Activated CD4-positive, alpha-beta T cell treated with anti-CD3 and anti-CD28 coated beads for 24 hours (primary cell): ENCODE measurements at places on chromosomes 11 and 22.

- no peak for DNase-seq
Measured at GRCh38 chr11:104784684-104785460, 113.4 kb downstream of the CASP12 start.

DNA sequence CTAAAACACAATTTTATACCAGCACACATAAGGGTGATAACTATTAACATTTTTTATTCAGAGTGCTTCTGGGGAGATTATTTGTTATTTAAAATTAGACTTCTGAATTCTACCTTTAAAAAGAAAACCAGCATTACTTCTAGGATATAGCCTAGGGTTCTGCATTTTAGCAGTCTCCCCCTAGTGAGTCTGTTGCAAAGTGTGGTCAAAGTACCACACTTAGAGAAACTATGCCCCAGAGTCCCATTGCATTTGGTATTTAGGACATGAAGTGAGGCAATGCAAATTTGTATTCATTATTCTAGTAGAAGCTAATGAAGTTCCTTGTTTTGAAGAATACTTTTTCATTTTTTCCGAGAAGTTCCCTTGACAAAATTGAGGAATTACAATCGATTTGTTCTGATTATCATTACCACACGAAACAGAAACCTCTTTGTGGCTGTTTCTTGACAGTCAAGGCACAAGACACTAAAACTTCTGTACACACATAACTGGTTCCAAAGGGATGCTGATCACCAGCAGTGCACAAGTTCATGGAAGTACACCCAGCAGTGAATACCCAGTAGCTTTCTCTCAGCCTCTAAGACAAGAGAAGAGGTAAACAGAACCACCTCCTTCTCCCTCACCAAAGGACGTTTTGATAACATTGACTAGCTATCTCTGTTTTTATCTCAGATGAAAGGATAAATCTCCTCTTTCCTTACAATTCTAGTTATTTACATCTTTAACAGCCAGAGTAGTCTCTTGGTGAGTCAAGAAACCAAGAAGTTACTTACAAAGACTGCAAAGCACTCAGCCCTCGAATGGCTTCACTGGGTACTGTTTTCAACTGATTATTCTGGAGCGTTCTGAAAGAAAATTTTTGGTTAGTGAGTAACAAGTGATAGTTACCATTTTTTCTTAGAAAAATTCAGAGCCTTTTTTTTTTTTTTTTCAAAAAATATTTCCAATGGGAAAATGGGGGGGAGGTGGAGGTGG lies 27.6 kb upstream of the CCDC34 start:
- no peak for DNase-seq

DNA sequence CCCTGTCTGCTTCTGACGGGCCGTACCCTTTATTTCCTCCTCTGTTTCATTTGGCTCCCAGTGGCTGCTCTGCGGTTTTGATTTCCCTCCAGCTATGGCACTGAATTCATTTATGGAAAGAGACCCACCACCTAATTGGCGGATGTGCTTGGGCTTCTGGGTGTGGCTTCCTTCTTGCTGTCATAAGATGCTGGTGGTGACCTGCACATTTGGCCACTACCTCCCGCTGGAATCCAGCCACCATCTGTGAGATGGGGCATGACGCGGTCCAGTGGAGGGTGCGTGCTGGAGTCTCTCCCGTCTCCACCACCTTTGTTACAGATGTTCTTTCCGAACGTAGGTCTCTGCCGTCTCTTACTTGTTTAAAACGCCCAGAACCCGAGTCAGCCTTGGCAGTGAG lies 47.7 kb upstream of the FADD start:
- no peak for DNase-seq

DNA sequence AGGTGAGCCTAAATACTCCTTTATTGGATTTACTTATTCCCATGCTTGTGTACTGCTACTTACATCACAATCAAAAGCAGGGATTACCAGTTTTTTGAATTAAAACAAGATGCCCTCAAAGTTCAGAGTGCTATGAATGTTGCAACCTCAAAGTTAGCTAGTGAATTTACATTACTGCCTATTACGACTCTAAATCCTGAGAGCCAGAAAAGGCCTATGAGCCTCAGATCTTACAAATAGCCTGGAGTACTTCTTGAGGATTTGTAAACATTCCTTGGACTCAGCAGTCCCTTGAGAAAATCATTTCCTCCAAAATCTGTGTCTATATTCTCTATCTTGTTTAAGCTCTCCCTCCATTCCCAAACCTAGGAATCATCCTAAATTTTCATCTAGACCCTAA lies 25.5 kb downstream of the CHORDC1 start:
- no peak for DNase-seq

GRCh38 chr22:20106849-20107237 lies 9.1 kb upstream of the RANBP1 start:
- DNase-seq, result no peak

DNA sequence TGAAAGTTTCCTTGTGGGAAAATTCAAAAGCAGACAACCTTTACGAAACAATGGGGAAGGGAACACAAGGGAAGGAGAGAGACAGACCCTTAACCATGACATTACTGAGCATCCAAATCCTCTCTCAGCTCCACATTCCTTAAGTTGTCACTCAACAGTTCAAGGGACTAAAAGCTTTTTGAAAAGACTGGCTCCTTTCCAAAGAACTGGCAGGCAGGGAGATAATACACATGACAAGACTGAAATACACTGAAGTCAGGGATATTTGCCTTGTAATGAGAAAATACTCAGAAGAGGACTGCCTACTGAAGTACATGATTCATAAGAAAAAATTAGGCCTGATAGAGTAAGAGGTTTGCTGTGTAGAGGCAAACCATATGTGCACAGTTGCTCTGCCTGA lies 69.1 kb downstream of the SMCO4 start:
- DNase-seq, result no peak

GRCh38 chr11:92224054-92224406 lies 588 bp upstream of the FAT3 start:
- DNase-seq, result no peak

GRCh38 chr11:13761250-13761649 lies 92.8 kb downstream of the FAR1 start:
- DNase-seq, result no peak

DNA sequence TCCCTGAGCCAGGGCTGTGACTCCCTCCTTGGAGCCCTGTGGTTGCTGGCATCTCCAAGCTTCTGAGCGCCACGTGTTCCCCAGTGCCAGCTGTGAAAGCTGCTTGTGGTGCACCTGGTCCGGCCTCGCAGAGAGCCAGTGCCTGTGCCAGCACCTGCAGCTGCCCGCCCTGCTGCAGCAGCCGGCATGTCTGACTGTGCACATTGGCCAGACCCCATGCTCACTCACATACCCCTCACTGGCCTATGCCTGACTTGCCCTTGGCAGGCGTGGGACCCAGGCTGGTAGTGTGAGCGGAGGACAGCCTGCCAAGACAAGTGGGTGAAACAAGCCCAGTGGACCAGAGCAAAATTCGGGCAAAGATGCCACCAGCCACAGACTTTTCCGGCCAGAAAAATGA lies 9.8 kb downstream of the MRPL48 start:
- no peak for DNase-seq

DNA sequence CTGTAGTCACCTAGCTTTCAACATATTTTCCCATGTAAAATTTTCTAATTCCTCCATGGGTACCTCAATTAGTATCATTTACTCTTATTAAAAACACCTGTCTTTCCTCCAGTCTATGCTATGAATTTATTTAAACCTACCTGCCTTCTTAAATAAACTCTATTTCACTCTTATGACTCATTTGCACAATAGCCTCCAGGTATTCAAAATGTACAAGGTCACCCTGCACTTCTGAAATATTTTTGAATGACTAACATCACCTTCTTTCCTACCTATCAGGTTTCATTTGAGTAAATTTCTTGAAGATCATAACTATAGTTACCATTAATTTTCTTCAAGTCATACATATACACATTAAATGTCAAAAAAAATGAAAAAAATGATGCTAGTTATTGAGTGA lies 939.7 kb downstream of the DLG2 start:
- DNase-seq, result no peak

DNA sequence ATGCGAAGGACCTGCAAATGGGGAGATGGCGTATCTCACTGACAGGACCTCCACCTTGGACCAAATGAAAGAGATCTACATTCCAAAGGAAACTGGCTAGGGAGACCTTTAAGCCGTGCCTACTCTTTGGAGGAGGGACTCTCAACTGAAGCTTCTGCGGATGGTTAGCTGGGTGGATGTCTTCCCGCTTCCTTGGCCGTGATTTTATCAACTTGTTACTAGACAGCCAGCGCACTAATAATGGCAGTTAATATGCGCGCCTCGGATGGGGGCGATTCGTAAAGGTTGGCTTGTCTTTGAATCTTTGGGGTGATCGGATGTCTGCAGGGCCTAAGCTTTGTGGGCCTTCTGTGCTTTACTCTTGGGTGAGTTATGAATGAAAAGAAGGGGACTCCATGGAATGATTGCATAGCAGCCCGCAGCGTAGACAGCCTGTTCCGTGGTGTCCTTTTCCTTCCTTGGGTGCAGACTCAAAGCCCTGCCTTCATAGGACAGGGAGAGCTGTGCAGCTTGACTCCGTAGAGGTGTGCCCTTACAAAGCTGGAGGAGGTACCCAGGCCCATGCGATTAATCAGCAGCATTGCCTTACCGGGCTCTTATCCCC lies 1.5 kb downstream of the ZNRF3 start:
- DNase-seq, result no peak

- no peak for DNase-seq
Measured at GRCh38 chr11:46671958-46672315, 28.5 kb downstream of the ARHGAP1 start.

DNA sequence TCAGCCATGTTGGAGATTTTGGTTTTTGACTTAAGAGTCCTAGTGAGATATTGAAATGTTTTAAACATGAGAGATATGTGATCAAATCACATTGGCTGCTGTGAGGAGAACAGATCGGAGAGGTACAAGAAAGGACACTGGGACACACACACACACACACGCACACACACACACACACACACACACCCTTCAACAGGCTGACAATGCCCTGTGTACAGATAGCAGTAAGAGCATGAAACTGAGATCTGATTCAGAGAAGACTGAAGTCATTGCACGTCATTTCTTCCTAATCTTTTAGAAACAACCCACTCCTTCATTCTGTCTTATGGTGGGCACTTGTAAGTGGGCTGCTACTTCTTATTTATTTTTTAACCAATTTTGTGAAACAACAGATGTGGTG lies 200.5 kb upstream of the E2F8 start:
- DNase-seq, result no peak

DNA sequence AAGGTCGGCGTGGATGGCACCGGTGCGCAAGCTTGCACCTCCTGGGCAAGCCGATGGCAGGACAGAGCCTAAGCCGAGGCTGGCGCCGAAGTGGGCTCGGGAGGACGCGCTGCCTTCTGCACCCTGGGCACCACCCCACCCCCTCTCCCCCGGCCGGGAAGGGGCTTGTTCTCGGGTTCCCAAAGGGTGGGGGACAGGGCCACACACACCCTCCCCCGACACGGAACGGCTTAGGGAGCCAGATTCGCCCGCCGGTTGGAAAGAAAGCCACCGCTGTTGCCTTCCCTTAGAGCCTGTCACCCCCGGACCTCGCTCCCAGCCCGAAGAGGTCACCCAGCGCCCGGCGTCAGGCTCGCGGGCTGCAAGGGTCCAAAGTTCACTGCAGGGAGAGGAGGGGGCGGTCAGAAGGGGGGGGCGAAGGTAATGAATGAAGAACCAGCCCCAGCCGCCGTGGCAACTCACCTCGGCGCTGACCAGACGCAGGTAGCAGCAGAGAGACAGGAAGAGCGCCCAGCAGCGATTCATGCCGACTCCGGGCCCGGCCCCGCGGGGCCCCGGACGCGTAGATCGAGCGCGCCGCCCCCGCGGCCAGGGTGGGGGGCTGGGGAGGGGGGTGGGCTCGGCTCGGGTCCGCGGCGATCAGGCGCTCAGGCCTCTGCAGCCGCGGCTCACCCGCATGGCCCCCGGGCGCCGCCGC lies 1.2 kb downstream of the PDGFB start:
- DNase-seq, result no peak

DNA sequence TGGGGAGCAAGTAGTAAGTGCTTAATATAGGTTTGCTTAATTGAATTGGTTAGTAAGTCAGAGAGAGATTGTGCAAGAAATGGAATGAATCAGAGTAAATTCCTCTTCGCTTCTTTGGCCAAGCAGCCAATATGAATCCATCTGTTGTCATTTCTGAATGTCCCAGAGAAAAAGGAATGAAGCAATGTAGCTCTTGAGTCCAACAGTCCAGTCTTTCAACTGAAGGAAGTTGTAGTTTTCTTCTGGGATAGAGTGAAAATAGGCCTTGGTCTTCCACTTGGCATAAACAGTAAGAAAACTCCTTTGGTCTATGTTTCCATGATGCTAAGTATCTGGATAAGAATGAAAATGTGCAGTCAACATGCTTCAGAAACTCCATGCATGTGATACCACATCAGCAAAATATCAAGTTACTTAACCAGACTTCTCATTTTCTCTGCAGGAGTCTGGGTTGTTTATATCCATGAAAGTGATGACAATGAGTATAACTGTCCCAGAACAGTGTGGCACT lies 1.8 kb upstream of the FIBIN start:
- no peak for DNase-seq

GRCh38 chr22:25888399-25889054 lies 146.5 kb downstream of the MYO18B start:
- DNase-seq, result no peak

DNA sequence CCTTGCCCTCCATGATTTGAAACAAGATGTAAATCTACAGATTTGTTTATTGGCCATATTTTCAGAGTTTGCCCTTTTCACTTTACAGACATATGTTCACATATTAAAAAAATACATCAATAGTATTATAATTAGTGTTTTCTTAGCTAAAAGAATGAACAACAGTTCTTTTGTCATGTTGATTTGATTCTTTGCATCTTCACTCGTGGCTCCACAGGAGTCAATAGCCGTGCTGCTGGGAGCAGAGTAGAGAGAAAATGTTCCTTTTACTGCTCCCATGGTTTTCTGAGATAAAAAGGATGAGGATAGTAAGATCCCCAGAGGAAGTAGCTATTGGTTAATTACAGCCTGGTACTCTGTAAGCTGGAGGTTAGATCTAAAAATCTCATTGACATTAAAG lies 151.2 kb downstream of the PGR start:
- DNase-seq, result no peak

DNA sequence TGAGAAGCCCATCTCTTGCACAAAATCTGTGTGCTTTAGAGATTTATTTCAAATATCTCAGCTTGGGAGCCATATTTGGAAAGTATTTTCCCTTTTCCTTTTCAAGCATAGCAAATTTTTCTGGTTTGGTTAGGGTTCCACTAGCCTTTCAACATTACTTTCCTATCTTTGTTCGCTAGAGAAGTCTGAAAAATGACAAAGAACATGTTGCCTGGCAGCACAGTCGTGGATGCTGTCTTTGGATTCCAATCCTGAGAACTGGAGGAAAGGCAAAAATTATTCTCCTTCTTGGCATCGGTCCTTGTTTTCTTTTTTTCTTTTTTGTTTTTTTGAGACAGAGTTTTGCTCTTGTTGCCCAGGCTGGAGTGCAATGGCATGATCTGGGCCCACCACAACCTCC lies 6.9 kb upstream of the MTCH2 start:
- DNase-seq, result no peak

DNA sequence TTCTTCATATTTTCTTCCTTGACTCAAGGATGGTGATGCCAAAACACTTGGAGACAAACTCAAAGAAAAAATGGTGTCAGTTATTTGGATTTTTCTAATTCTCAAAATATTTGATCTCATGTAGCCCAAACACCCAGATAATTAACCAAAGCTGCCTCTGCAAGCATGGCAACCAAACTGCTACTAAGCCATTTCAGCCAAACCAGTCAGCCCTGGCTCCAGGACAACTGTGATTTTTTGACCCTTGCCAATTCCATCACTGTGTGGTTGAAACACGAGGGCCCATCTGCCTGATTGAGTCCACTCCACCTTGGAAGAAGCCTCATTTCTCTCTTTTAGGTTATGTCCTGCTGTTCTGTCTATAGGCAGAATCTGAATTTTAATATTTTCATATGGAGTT lies 277.4 kb downstream of the BLID start:
- DNase-seq, result no peak

GRCh38 chr11:107252429-107253161 lies 205.0 kb downstream of the CWF19L2 start:
- no peak for DNase-seq
